ENCODE measurements at places on chromosomes 6 and 20.

DNA sequence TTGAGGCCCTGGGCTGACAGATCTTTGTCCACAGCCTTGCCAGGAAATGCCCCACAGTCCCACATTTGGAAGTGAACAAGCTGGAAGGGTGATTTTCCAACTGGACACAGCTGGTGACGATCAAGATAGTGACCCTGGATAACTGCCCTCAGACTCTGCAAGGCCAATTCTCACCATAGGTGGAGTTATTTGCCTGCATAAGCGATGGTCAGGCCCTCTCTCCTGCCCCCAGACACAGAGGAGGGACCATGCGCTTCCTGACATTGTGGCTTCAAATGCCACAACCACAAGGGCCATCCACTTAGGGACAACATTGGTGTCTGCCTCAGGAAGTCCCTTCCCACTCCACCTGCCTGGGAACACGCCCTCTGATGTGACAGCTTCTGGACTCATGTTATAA, 96.0 kb downstream of the JPH2 start:
- no peak for DNase-seq

DNA sequence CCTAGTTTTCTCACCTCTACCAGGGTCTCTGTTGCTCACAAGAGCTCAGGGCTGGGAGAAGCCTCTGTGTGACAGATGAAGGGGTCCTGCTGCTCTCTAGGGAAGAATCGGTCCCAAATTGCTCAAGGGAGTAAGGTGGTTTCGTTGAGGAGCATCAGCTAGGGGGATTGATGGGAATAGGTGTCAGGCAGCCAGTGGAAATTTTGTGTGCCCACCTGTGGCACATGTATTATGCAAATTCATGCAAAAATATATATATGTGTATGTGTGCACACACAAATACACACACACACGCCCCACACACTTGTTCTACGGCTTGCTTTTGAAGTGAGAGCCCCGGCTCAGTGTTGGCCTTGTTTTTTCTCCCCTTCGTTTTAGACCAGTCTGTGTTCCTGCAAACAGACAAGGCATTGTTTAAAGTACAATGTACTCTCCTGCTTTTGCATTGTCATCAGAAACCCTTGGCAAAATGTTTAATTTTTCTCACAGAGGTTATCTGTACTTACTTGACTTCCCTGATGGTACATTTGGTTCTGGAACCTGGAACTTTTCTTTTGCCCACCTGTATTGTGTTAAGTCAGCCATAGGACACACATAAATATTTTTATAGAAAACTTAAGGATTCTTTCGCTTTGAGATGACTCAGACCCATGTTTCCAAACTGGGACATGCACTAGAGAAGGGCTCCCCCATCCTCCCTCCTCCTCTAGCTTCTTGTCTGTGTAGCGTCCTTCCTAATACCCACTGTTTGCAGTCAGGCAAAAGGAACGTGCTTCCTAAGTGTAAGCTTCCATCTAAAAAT, 26.7 kb downstream of the FOXO3 start:
- no peak for DNase-seq

DNA sequence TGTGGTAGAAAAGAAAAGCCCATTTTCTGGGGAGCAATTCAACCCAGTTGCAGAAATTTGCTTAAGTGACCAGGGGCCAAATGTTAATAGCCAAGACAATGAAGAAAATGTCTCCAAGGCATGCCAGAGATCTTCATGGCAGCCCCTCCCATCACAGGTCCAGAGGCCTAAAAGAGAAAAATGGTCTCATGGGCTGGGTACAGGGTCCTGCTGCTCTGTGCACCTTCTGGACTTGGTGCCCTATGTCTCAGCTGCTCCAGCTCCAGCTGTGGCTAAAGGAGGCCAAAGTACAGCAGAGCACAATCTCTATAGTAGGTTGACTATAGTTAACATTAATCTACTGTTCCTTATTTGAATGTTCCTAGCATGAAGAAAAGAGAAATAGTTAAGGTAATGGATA, 44.7 kb downstream of the FRK start:
- DNase-seq, result no peak

GRCh38 chr6:88914180-88914579, 49.2 kb downstream of the RNGTT start:
- no peak for DNase-seq

DNA sequence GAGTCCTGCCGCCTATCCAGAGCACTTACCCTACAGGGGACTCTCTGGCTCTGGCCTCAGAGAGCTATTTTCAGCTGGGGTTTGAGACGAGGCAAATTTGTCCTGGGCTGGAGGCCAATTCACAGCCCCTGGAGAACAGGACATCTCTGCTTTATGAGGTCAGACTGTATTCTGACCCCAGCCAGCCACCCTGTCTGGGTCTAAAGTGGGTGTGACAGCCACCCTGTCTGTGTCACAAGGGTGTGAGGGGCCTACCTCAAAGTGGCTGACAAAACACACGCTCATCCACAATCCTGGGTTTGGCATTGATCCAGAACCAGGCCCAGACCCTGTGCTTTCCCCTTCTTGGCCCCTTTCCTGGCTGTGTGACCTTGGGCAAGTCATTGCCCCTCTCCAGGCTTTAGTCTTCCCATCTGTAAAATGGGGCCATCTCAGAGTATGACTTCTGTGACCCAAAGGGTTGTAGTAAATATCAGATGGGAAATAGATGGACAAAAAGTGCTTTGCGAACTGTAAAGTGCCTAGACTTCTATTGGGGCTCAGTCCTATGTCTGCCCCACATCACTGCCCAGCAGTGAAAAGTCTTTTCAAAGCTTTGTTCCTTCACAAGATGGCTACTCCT, 44.1 kb upstream of the TGM2 start:
- no peak for DNase-seq

- DNase-seq, result no peak
Measured at GRCh38 chr20:34570859-34571306, 12.4 kb downstream of the MAP1LC3A start.

- DNase-seq, result no peak
Measured at GRCh38 chr20:56808117-56808725, 179.1 kb downstream of the TFAP2C start.

GRCh38 chr20:62011403-62011790, 54.3 kb downstream of the TAF4 start:
- DNase-seq, result no peak

- no peak for DNase-seq
Measured at GRCh38 chr6:148770408-148771211, 23.8 kb downstream of the UST start.

GRCh38 chr20:58160451-58161061, 67.9 kb downstream of the ANKRD60 start:
- no peak for DNase-seq

DNA sequence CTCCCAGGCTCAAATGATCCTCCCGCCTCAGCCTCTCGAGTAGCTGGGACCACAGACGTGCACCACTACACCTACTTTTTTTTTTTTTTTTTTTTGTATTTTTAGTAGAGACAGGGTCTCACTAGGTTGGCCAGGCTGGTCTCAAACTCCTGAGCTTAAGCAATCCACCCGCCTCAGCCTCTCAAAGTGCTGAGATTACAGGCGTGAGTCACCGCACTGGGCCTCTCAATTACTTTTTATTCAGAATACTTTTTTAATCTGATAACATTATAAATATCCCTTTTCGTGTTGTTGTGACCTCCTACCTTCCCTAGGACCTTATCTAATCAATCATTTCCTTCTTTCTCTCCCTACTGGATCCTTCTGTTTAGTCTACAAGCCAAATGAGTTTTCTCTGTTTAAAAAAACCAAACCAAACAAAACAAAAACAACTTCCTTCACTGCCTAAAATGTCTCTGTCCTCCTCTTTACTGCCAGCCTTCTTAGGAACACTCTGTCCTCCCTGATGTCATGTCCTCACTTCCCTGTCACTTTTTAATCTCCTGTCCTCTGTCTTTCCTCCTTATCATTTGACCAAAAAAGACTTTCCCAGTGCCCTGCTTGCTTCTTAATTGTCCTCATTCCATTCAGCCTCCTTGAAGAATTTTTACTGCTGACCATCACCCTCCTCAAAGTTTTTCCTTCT, 85.0 kb downstream of the CAP2 start:
- DNase-seq, result no peak

Data from glutamatergic neuron (in vitro differentiated cells).